ENCODE measurements at places on chromosomes 12 and 14. TPM values are rescaled to one million over a fixed set of nuclear protein-coding genes. Genes with fewer than 3 reads are reported as not detected.

C12orf60 gene
- total RNA-seq: 1.8 TPM

LIN52 gene
- 11.3 TPM for total RNA-seq

FLVCR2 gene
- 13.4 TPM for total RNA-seq

LRP1-AS gene
- total RNA-seq: not detected

RFLNA gene
- total RNA-seq: 21.1 TPM

CIROP gene
- total RNA-seq: not detected

ITPK1 gene
- 57.9 TPM for total RNA-seq

INSM2 gene
- not detected for total RNA-seq

RNASE11 gene
- not detected for total RNA-seq

TAS2R14 gene
- 3.1 TPM for total RNA-seq

ACOT4 gene
- total RNA-seq: 3.2 TPM

RHEBL1 gene
- total RNA-seq: 2.5 TPM

CCDC88C gene
- total RNA-seq: 29.8 TPM
